ENCODE measurements at places on chromosomes 11 and 22.

- DNase-seq: no peak
Measured at GRCh38 chr22:24059121-24059520, 48.0 kb downstream of the CABIN1 start.

DNA sequence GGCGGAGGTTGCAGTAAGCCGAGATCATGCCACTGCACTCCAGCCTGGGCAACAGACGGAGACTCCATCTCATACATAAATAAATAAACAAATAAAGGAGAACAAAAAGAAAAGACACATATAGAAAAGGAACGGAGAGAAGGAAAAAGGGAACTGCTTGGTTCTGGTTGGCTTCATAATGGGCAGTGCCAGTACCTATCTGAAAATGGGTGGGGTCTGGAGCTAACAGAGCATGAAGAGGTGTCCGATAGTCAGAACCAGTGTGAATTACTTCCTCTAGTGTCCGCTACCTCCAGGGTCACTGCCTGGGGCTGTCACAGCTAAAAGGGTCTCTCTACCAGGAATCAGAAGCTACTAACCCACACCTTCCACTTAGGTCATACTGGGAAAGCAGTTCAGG is 27.2 kb upstream of the TTC28 start:
- DNase-seq: no peak

DNA sequence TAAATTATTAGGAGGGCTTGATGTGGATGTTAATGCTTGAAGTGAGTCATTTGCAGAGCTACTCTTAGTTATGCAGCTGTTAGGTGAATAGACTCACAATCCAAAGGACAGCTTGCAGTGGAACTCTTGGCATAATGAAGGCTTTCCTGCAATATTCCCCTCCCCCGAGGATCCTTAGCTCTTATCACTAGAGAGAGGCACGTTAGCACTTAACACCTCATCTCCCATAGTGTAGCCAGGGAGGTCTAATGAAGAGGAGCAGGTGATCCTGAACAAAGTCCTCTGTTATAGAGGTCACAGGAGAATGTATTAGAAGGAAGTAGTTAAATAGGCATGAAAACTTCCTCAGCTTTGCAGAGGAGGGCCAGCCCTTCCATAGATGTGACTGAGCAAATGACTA is 919.2 kb upstream of the FAT3 start:
- DNase-seq: no peak

- no peak for DNase-seq
Measured at GRCh38 chr22:29385748-29386147, 2.6 kb downstream of the AP1B1 start.

GRCh38 chr11:121904148-121904547 is 211.9 kb downstream of the BLID start:
- DNase-seq: no peak

DNA sequence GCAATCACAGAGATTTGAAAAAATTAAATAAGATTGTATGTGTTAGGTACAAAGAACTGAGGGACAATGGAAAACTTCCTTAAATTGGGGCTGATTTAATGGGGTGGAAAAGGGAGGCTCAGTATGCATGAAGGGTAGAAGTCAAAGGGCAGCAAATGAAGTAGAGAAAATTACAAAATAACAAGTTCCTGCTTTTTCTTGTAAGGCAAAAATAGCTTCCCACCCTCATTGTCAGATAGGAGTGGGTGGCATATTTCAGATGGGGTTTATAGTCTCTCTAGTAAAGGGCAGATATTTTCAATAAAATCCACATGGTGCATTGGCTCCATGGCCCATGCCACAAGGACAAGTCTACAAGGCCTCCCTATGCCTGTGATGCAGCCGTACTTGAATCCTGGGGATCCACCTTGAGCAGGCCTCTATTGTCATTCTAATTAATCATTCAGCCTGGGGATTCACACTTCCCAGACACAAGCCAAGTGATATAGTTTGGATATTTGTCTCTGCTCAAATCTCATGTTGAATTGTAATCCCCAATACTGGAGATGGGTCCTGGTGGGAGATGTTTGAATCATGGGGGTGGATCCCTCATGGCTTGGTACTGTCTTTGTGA is 36.7 kb upstream of the SESN3 start:
- no peak for DNase-seq

- DNase-seq: no peak
Measured at GRCh38 chr11:22792497-22792896, 37.1 kb downstream of the SVIP start.

DNA sequence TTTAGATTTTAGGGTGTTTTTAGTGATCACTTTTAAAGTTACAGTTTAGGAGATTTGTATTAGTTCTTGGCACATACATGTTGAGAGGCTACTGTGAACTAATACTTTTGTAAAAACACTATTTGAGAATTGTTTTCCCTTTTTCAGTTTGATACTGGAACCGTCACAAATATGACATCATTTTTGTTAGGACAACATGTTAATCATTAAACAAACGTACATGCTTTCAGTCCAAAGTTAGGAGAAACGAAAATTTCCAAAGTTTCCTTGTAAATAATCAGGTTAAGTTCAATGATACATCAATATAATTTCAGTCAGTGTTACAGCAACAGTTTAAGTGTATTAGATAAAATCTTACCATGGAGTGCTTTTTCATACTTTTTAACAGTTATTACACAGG is 53.1 kb downstream of the SPECC1L start:
- DNase-seq: no peak

DNA sequence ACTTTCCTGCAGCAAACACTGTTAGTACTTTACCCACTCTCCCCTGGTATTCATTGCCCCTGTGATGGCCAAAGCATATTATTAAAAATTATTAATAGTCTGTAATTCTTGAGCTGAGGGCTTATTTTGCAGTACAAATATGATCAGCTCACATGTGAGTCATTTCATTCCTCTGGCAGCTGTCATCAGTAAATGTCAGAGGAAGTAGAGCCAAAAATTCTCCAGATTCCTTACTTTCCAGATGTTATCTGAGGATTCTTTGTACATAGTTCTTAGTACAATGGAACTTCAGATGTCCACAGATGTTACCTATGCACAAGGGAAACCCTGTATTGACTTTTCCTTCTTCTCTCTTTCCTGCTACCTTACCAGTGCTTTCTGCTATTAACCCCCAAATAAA is 12.5 kb downstream of the OR5B3 start:
- no peak for DNase-seq

DNA sequence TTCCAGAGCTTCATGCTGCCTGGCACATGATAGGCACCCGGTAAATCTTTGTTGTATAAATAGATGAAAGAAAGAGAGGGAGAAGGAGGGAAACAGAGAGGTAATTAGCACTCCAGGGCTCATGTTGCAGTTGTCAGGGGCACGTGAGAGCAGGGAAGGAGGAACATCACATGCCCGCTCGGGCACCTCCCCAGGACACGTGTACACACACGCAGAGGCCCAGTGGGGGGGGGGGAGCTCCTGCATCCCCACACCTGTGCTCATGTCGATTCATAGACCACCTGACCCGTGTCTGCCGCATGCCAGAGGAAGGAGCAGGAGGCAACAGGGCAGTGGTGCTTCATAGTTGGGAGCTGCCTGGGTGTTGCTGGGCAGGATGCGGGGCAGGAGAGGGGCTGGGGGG is 37.1 kb upstream of the NNMT start:
- no peak for DNase-seq

DNA sequence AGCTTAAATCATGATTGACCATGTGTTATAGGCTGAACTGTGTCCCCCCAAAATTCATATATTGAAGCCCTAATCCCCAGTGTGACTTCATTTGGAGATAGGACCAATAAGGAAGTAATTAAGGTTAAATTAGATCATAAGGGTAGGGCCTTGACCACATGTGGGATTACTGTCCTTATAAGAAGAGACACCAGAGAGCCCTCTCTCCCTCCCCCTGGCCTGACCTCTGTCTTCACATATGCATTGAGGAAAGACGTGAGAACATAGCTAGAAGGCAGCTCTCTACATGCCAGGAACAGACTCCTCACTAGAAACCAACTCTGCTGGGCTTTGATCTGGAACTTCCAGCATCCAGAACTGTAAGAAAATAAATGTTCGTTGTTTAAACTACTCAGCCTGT is 13.6 kb upstream of the NUP50 start:
- no peak for DNase-seq

DNA sequence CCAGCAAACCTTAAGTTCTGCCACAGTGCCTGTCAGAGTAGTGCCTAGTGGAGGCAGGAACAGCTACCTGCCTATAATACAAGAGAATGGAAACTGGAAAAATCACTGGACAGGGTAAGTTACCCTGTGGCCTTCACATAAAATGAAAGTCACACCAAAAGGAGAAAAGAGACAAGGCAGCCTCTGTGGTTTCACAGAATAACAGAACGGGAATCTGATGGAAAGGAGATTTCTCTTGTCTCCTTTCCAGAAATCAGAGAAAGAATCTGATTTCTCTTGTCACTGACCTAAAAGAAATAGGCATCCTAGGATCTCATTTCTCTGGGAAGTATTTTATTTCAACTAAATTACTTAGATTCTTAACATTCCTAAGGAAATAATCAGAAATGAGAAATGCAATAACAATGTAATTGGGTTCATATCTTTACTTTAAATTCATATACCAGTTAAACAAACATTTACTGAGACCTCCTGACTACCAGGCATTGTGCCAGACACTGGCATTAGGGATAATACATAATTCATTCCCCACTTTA is 41.6 kb downstream of the PRCP start:
- DNase-seq: no peak

DNA sequence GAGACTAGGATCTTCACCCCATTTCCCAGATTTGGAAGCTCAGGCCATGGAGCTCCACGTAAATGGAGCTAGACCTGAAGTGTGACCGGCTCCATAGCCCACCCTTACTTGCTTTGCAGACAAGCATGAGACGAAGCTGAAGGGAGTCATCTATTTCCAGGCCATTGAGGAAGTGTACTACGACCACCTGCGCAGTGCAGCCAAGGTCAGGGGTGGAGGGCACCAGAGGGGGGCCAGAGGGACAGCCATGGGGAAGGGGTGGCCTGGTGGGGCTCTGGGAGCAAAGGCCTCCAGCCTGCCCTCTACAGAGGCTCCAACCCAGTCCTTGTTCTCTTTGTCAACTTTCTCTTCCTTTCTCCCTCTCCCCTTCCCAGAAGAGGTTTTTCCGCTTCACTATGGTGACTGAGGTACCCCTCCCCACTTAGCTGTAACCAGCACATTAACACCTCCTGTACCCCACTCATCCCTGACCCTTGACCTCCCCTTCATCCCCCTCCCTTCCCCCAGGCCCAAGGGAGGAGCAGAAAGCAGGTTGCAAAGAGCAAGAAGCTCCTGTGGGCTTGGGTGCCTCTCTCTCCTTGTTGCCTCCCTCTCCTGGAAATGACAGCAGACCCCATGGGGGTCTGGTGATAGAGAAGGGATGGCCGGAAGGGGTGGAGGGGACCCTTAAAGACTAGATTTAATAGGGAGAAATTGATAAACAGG is 23.8 kb downstream of the TREH start:
- DNase-seq: no peak

DNA sequence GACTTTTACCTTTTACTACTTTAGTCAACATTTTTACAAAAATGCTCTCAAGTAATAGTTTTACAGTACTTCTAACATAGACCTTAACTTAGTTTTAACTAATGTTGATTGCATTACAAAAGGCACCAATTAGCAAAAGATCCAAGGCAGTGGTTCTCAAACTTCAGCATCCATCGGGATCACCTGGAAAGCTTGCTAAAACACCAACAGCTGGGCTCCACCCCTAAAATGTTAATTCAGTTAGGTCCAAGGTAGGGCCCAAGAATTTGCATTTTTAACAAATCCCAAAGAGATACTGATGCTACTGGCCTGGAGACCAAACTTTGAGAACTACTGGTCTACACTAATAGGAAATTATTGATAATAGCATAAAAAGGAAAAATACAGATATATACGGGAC is 5.9 kb downstream of the MTMR2 start:
- no peak for DNase-seq

GRCh38 chr22:38111925-38112355 is 1.5 kb upstream of the BAIAP2L2 start:
- no peak for DNase-seq

- DNase-seq: no peak
Measured at GRCh38 chr11:75821202-75821601, 6.2 kb downstream of the UVRAG start.

GRCh38 chr11:76206327-76207081 is at the start of gene WNT11:
Gene WNT11 (minus strand): TSS chr11:76206502. CDS start chr11:76206407, 95 bp downstream.
- no peak for DNase-seq

- no peak for DNase-seq
Measured at GRCh38 chr11:111441443-111441842, 62.4 kb upstream of the POU2AF1 start.

DNA sequence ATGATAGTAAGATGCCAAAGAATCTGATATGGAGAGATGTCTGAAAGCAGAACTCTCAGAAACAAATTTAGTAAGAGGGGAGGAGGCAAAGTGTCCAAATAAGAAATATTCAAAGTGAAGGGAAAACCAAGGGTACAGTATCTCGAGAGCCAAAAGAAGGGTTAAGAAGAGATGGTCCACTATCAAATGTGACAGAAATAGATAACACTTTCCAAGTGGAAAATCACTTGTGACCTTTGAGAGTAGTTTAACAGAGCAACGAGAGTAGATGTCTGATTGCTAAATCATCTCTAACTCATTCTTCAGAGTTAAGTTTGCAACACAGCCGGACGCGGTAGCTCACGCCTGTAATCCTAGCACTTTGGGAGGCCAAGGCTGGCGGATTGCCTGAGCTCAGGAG is 4.3 kb upstream of the BUD13 start:
- DNase-seq: no peak

DNA sequence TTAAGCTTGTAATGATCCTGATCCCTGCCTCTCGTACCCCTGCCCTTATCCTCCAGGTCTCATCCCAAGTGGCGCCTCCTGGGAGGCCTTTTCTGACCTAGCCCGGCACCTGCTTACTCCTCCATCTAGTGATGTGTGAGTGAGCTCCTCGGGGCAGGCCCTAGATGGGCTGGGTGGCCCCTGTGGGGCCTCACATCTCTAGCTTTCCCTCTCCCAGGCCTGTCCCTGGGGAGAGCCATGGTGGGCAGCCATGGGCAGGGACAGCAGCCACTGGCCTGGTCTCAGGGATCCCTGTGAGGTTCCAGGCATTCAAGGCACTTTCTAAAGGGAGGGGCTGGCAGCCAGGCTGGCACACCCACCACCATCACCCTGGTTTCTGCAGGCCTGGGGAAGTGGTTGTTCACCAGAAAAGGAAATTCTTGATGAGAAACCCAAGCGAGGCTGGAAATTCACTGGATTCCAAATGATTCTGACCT is 27.9 kb downstream of the GNAZ start:
- DNase-seq: no peak

DNA sequence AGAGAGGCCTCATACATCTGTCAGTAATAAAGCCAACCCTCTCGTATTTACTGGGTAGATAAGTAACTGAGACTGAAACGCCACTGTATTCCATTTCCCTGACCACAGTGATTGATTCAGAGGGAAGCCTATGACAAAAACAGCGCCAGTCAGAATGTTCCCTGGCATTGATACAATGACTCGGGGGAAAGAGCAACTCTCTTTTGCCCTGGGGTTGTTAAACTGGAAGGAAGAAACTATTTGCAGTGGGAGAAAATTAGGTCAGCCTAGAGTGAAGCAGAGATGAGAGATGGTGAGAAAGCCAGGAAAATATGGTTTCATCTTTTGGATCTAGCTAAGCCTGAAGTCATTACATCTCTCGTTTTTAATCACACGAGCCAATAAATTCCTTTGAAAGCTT is 48.6 kb upstream of the RBFOX2 start:
- no peak for DNase-seq

All from stimulated activated CD4-positive, alpha-beta T cell treated with anti-CD3 and anti-CD28 coated beads, Interleukin-1b, Interleukin-23, amount 100 ng/mL, for 48 hours (primary cell).